ENCODE measurements at places on chromosomes 6 and 20. TPM values are rescaled to one million over a fixed set of nuclear protein-coding genes. Genes with fewer than 3 reads are reported as not detected.

CST11 gene
- polyA plus RNA-seq = not detected

PKIB gene
- polyA plus RNA-seq = 1.6 TPM

TSBP1 gene
- polyA plus RNA-seq = 0.24 TPM

DNA sequence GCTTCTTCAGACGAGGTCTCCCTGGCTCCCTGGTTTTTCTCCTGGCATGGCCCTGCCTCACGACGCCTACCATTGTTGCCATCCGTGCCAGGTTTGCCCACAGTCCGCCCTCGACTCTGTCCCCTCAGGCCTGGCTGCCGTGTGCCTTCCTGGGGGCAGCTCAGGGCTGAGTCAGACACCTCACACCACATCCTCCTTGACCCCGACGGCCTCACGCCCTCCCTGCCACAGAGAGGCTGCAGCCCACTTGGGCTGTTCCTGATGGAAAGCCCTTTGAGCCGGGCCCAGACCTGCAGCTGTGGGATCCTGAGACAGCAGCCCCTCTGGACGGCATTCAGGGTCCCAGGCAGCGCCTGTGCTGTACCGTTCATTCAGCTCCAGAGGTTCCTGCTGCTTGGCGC lies 108.3 kb downstream of the PSMB1 start:
- no peak for DNase-seq

GRCh38 chr20:25408170-25408547 lies 686 bp downstream of the GINS1 start:
- no peak for DNase-seq

CALHM5 gene
- 3.2 TPM for polyA plus RNA-seq

FOXF2 gene
- 0.23 TPM for polyA plus RNA-seq

RAD21L1 gene
- polyA plus RNA-seq = not detected

DNA sequence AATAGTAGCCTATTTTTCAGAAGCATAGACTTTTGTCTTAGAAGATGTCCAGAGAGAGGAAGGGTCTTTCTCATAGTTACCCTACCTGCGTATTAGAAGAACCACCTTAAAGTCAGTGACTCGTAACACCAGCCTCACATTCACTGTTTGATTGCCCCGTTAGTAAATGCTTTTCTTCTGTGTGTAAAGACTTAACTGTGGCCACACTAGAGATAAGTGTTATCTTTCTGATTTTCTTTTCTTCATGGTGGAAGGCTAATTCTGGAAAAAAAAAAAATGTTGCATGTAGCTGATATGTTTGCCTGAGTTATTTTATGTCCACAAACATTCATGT lies 83.9 kb downstream of the SAMD3 start:
- DNase-seq = no peak

TMEM151B gene
- polyA plus RNA-seq = 1.4 TPM

SMLR1 gene
- polyA plus RNA-seq = 4.4 TPM

DNA sequence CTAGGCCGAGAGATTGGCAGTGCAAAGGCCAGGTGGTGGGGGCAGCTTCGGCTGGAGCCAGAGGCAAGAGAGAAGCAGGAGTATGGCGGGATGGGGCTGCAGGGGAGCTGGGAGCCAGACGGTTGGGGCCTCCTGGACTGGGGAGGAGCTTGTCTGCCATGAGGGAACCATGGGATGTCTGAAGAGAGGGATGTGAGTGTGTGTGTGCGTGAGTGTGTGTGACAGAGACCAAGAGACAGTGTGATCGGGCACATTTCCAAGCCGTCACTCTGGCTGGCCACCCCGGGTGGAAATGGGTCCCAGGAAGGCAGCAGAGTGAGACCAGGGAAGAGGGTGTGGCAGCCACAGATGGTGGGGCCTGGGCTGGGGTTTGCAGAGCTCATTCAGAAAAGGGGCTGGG lies 13.8 kb downstream of the PHACTR3 start:
- DNase-seq = no peak
